ENCODE measurements at places on chromosomes 6 and 20.

- no peak for DNase-seq
Measured at GRCh38 chr6:24903681-24904080, 32.1 kb downstream of the RIPOR2 start.

DNA sequence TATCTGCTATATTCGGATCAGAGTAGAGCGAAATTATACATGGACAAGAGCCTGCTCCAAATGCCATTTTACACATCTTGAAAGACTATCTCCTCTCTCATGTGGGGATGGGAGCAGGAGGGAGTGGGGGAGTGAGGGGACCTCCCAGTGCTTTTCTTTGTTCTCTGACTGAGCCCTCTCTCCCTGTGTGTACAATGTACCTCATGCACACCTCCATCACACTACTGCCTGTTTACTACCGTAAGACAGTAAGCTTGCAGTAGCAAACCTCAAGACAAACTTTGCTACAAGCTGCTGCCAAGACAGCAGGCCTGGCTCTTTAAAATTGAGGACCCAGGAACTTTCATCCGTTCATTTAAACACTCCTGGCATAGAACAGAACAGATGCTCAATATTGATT lies 7.2 kb downstream of the NHSL1 start:
- no peak for DNase-seq

DNA sequence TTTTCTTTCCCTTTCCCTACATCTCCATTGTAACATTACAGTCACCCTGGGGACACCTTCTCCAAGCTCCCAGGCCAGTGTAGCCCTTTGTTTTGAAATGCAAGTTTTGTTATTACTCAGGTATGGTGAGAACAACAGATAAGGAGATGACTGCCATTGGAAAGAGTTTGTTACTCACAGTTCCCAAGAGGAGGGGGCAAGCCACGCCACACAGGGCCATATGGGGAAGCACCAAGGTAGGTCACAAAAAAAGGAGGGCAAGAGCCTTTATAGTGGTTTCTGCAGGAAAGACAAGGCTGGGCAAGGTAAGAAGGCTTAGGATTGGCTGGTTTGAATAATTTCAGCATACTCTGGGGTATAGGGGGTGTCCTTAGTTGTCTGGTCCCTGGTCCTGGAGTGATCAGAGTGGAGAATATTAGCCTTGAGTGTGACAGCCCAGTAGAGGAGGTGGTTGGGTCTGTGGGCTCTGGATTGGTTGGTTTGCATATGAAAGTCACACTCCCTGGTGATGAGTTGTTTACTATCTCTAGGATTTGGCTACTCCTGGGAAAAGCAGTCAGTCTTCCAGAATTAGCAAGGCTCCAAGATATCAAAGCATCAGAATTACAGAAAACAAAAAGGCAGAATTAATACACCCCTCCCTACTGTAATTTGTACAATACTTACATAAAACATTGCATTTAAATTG lies 33.1 kb upstream of the SMLR1 start:
- DNase-seq, result no peak

- DNase-seq, result no peak
Measured at GRCh38 chr6:89927264-89927663, 33.0 kb downstream of the GJA10 start.

DNA sequence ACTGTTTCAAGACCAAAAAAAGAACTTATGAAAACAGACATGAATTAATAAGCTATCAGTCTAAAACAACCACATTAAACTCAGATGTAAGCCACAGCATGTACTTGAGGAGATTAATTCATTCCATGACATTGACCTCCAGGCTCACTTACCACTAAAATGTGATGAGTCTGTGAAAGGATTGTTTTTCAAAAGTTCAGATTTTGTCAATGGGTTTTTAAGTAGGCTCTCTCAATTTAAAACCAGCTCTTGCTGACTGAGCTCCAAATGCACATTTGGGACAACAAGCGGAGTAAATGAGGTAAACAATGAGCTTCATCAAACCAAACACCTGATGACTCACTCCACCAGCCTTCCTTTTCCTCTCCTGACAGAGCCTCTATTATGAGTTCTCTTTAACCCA lies 197.0 kb downstream of the SIM1 start:
- DNase-seq, result no peak

DNA sequence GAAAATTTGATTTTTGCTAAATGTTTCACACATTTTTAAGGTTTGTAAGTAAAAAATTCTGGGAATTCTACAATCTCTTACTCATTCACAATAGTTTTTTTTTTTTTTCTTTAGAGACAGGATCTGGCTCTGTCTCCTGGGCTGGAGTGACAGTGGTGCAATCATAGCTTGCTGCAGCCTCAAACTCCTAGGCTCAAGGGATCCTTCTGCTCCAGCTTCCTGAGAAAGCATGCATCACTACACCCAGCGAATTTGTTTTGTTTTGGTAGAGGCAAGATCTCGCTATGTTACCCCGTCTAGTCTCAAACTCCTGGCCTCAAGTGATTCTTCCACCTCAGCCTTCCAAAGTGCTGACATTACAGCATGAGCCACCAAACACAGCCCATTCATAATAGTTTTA lies 232.8 kb downstream of the GJA1 start:
- no peak for DNase-seq

DNA sequence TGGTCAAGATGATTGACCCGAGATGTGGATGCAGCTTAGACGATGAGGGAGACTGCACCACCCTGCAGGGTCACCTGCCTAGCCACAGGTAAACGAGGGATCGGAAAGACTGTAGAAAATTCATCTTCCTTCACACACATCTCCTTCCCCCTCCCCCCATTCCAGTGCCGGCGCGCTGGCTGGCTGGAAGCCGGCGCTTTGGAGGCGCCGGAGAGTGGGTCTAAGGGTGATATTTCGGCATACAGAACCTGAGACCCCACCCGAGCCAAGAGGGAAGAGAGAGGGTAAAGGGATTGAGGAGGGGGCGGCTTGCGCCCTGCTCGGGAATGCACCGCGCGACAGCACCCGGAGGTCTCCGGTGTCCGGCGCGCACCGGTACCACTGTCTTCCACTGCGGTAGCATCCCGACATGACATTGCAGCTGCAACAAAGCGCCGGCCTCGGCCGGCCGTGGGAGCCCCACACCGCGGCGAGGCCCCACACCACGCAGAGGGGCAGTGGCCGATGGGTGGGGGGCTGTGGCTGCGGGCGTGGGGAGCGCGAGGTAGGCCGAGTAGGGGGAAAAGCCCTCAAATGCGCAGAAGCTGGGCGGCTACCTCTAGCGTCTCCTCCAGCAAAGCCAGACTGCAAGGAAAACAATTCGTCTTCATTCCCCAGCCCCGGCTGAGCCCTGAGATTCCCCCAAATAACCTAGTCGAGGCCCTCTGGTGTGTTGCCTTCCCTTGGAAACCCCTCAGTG lies 984 bp downstream of the TNFRSF21 start:
- DNase-seq, result no peak

DNA sequence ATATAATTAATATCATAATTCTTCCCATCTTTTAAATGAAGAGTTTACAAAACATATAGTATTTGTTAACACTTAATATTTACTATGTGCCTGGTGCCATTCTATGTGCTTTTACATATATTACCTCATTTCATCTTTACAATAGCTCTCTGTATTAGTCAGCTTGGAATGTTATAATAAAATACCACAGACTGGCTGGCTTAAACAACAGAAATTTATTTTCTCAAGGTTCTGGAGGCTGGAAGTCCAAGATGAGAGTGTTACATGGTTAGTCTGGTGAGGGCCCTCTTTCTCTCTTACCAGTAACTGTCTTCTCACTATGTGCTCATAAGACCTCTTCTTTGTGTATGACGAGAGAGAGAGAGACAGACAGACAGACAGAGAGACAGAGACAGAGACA lies 110.2 kb downstream of the NKAIN2 start:
- no peak for DNase-seq

DNA sequence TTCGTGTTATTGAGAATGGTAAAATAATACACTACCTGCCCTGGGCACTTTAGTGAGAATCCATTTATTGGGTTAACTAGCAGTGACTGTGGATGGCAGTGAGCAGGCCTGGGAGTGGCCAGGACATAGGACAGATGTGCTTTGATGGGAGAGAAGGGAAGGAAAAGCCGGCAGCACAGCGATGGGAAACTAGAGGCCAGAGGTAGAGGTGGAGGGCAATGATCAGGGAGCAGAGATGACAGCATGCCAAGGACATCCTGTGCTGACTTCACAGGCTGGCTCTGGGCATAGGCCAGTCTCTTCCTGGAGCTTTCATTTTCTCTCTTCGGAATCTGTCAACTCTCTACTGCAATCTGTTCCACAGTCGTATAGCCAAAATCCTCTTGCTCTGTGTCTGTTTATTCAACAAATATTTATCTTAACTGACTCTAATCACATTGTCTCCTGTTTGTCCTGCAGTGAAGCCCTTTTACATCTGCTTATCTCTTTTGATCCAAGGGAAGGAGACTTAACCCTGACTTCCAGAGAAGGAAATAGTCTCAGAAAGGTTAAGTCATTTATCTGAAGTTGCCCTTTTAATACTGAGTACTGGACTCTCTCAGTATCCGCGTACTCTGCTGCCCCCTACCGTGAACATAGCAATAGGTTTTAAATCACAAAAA lies 18.4 kb upstream of the MMP24 start:
- DNase-seq, result peak; percentile 91

DNA sequence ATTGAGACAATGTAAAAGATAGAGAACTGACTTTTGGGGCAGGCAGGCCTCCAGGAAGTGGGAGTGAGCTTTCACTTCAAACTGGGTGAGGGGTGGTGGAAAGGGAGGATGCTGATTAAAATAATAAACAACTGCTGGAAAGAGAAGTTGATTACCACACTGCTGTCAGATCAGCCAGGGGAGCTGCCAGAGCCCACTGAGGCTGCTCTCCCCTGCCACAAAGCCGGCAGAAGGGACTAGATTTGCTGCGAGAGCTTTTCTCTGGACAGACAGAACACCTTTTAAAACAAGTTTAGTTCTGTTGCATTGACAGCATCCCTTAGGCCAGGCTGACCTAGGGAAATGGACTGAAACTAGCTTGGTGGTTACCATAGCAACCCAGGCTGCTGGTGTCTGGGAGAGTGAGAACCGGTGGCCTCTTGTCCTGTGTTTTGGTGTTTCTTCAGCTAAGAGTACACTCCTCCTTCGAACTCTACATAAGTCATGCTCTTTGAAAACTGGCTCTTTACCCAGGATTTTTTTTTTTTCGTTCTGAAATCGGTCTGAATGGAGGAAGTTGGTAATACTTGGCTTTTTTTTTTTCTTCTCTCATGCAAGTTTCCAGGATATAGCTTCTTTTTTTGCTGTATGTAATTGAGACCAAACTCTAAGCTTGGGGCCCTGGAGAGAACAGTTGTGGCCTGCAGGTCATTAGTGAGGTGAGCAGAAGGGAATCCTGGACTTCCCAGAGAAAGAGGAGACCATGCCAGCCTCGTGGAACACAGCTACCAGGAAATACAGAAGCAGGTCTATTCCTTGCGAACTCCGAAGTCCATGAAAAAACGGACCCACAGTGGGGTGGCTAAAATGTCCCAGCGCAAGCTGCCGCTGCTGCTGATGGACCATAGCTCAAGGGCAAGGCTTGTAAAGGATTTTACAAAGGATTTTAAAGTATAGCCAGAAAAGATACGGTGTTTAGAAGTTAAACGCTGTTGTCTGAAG lies 374.4 kb downstream of the UTRN start:
- DNase-seq, result no peak
